ENCODE measurements at places on chromosomes 11 and 22.

GRCh38 chr11:31803813-31804311 is 7.3 kb downstream of the PAX6 start:
- H3K27ac ChIP-seq, result no peak overlapping the region
- peak overlapping the region; percentile 63 for H3K4me3 ChIP-seq
- peaks cover 18% of the 10 kb centered on the region for H3K4me1 ChIP-seq
- H3K27me3 ChIP-seq, result peaks cover 100% of the 10 kb centered on the region

DNA sequence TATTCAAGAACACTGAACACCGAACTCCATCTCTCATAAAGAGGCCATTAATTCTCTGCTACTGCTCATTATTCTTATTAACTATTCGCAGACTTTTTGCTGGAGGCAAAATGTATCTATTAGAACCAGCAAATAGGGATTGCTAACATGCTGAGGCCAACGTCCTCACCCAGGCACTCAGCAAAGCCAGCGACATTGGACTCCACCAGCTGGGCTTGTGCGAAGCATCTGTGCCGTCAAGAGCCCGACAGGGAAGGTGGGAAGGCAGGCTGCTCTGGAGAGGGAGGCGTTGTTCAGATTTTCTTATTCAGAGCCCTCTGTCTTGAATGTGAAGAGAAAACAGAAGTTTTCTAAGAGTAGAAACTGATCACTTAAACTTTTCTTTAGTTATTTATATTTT is 615.6 kb upstream of the KIRREL3 start:
- H3K4me3 ChIP-seq, result no peak overlapping the region
- H3K4me1 ChIP-seq, result no peaks in the 10 kb centered on the region
- no peak for DNase-seq
- H3K27ac ChIP-seq, result no peak overlapping the region
- H3K36me3 ChIP-seq, result no peaks in the 10 kb centered on the region

- H3K36me3 ChIP-seq, result no peaks in the 10 kb centered on the region
- H3K27ac ChIP-seq, result no peak overlapping the region
- no peaks in the 10 kb centered on the region for H3K4me1 ChIP-seq
- H3K27me3 ChIP-seq, result peaks cover 46% of the 10 kb centered on the region
Observed at GRCh38 chr11:8028766-8029165, 41.6 kb downstream of the EIF3F start.

DNA sequence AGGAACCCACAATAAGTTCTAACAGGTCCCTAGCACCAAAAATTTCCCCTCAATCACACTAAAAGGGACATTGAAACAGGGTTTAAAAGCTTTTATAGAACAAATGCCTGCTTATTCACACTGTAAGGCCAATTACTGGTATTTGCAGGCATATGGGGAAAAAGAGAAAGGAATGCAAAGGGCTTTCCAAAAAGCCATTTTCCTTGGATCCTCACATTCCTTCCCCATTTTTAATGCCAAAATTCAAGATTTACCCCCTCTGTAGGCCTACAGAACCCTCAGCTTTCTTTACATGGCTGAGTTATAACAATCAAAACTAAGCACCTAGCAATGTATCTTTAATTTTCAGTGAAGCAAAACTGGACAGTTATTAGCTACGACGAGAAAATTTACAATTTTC is 102.0 kb downstream of the SBF2 start:
- H3K4me1 ChIP-seq, result no peaks in the 10 kb centered on the region
- DNase-seq, result no peak
- no peaks in the 10 kb centered on the region for H3K36me3 ChIP-seq
- H3K27me3 ChIP-seq, result no peaks in the 10 kb centered on the region
- no peak overlapping the region for H3K4me3 ChIP-seq
- H3K27ac ChIP-seq, result no peak overlapping the region

DNA sequence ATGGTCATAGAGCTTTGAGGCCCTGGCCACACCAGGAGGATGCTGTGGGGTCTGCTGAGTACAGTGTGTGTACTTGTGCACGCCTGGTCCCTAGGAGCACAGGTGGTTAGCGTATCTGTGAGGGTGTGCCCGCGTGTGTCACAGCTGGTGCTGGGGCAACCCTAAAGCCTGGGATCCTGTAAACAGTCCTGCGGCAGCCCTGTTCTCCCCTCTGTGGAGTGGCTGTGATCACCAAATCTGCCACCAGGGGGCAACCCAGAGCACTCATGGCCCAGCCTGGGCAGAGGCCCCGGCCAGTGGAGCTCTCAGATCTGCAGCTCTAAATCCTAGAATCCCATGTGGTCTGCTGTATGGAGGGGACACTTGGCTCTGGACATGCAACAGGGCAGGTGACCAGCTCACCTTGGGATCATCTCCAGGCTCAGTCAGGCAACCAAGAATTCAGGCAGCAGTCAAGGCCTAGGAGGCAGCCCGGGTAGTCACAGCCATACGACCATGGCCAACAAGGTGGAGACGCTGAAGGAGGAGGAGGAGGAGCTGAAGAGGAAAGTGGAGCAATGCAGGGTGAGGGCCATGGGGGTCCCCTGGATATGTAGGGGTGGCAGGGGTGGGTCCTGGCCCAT is 3.9 kb downstream of the SH3BP1 start:
- peaks cover 18% of the 10 kb centered on the region for H3K36me3 ChIP-seq
- no peak overlapping the region for H3K27ac ChIP-seq
- H3K4me1 ChIP-seq, result peaks cover 6% of the 10 kb centered on the region
- H3K27me3 ChIP-seq, result no peaks in the 10 kb centered on the region
- H3K4me3 ChIP-seq, result no peak overlapping the region

GRCh38 chr11:86335131-86335767 is 33.2 kb downstream of the HIKESHI start:
- no peak for DNase-seq
- no peaks in the 10 kb centered on the region for H3K4me1 ChIP-seq
- peaks cover 58% of the 10 kb centered on the region for H3K36me3 ChIP-seq
- H3K27me3 ChIP-seq, result no peaks in the 10 kb centered on the region
- no peak overlapping the region for H3K27ac ChIP-seq

- no peak for DNase-seq
- no peaks in the 10 kb centered on the region for H3K36me3 ChIP-seq
- H3K27ac ChIP-seq, result peak overlapping the region; percentile 12
- H3K4me3 ChIP-seq, result no peak overlapping the region
- no peaks in the 10 kb centered on the region for H3K4me1 ChIP-seq
Observed at GRCh38 chr22:27596133-27596870, 205.3 kb downstream of the MN1 start.

DNA sequence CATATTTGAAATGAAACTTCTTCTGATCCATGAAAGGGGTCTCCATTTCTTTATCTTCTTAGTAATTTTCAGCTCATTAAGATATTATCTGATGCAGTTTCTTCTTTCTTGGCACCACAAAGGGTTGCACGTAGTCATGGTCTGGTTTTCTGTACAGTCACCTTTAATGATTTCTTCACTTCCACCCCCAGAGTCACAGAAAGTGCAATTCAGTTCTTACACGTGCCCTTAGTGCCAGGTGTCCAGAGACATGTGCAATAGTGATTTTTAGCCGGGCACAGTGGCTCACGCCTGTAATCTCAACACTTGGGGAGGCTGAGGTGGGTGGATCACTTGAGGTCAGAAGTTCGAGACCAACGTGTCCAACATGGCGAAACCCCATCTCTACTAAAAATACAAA is 202.8 kb upstream of the MTNR1B start:
- no peaks in the 10 kb centered on the region for H3K36me3 ChIP-seq
- H3K27me3 ChIP-seq, result peaks cover 47% of the 10 kb centered on the region
- no peak overlapping the region for H3K27ac ChIP-seq

DNA sequence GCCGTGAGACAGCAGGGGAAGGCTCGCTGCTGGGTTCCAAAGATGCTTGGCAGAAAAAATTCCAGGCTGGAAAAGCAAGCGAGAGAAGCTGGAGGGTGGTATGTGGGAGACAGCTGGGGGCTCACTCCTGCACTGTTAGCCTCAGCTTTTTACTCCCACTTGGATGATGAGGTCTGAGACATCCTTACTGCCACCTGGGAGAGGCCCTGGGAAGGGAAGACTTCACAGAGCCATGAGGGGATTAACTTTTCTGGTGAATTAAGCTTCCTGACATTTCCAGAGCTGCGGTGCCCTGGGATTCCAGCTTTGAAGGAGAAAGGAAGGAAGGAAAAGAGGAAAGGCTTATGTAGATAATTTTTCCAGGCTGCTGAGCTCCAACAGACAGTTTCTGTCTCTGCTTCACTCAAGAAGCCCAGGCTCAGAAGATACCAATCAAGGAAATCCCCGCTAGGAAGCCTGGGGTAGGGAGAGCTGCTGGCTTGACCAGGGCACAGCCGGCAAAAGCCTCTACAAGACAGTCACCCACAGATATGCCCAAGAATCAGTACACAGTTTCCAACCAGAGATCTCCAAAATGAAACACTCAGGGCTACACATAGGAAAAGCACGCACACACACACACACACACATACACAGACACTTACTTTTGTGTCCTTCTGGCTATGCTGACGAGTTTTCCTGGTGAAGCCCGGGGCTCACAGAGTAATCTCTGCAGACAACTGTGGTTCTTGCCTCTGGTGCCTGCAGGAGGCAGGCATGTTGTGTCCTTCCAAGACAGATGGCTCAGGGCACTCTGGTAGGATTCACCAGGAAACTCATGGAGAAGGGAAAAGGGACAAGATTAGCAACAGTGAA is 907 bp downstream of the MCHR1 start:
- peak overlapping the region; percentile 34 for H3K4me3 ChIP-seq
- DNase-seq, result peak; percentile 72
- H3K27me3 ChIP-seq, result no peaks in the 10 kb centered on the region
- H3K27ac ChIP-seq, result no peak overlapping the region

GRCh38 chr11:10456519-10456918 is 1.5 kb downstream of the AMPD3 start:
- no peaks in the 10 kb centered on the region for H3K36me3 ChIP-seq
- peaks cover 5% of the 10 kb centered on the region for H3K27me3 ChIP-seq
- peak; percentile 52 for DNase-seq
- peaks cover 10% of the 10 kb centered on the region for H3K4me1 ChIP-seq

DNA sequence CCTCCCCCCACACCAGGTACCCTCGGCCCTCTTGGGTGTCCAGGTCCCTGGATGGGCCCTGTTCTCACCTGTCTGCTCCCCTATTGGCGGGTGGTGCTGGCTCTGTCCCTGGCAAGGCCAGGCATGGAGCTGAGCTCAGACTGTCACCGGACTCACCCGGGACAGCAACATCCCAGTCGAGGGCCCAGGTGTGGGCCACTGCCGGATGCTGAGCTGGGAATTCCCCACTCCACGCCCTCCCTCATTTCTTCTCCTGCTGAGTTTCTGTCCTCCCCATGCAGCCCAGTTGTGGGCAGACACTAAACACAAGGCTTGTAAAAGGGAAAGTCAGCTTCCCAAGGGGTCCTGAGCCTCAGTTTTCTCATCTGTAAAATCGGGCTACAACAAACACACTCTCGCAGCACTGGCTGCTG is 2.0 kb upstream of the AP5B1 start:
- no peak overlapping the region for H3K4me3 ChIP-seq
- DNase-seq, result peak; percentile 37
- peaks cover 52% of the 10 kb centered on the region for H3K27me3 ChIP-seq
- no peak overlapping the region for H3K27ac ChIP-seq
- peaks cover 16% of the 10 kb centered on the region for H3K36me3 ChIP-seq

All from endodermal cell (in vitro differentiated cells).